Gastroesophageal sphincter (tissue), 4 donors: ENCODE measurements at places on chromosomes 3 and 15. TPM values are rescaled to one million over a fixed set of nuclear protein-coding genes. Genes with fewer than 3 reads are reported as not detected.

GRCh38 chr3:141782386-141782932 lies 19.3 kb downstream of the GRK7 start:
- no peak for ATAC-seq

The FBLN2 gene
- total RNA-seq: 85.9 TPM

DNA sequence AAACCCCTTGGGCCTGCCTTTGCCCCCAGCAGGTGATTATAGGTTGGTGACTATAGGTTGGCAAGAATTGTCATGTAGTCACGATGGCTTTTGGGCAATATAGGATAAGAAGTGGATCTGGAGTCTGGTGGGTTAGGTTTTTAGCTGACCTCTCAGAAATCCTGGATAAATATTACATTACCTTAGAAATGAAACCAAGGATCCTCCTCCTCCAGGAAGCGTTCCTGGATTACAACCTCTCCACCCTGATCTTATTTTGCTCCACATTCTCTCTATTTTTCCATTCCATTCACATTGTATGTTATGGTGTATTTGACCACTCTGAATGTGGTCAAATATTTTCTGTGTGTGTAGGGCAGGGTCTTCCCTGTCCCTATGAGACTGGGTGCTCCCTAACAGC lies 82.3 kb downstream of the SEMA5B start:
- ATAC-seq: no peak

GRCh38 chr3:64667138-64667537 lies 20.7 kb downstream of the ADAMTS9 start:
- ATAC-seq: no peak

DNA sequence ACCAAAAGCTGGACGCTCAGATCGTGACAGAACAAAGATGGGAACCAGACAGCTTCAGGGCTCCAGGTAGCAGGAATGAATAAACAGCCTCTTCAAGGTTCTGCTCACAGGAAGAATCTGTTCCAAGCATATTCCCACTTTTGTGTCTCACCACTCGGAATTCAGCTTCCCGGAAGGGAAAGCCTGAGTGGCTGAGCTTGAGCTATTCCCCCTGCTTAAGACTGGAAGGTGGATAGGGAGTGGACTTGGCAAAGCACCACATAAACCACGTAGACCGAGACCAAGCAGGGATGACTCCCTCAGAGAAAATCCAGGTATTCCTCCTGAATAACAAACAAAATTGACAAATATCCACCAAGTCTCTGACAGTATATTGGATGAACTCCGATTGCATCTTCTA lies 180.2 kb upstream of the NR2F2 start:
- ATAC-seq: no peak
